Mammary epithelial cell (primary cell): ENCODE measurements at places on chromosomes 3 and 15.

DNA sequence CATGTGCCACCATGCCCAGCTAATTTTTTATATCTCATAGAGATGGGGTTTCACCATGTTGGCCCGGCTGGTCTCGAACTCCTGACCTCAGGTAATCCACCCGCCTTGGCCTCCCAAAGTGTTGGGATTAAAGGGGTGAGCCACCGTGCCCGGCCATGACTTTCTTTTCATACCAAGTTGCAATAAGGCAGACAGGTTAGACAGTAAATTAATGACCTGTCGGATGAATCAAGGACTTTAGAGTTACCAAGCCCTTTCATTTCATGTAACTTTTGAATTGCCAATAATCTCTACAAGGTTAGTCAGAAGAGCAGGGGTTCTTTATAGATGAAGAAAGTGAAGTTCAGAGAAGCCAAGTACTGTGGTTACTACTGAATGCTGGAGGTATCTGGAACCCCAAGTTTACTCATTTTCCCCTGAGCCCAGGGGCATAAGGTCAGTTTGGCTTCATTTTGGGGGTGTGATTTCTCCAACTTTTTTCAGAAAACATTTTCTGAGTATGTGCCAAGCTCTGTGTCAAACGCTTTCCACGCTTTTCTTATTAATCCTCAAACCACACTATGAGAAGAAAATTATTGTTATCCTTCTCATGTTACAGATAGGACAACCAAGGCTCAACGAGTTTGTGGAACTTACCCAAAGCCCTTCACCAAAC lies 11.9 kb downstream of the PRICKLE2 start:
- DNase-seq: no peak

GRCh38 chr3:123627673-123628670 lies 43.1 kb upstream of the HACD2 start:
- DNase-seq: no peak

- peak; percentile 79 for DNase-seq
These were observed 54.9 kb downstream of the DCUN1D1 start for GRCh38 chr3:182925330-182925943.

DNA sequence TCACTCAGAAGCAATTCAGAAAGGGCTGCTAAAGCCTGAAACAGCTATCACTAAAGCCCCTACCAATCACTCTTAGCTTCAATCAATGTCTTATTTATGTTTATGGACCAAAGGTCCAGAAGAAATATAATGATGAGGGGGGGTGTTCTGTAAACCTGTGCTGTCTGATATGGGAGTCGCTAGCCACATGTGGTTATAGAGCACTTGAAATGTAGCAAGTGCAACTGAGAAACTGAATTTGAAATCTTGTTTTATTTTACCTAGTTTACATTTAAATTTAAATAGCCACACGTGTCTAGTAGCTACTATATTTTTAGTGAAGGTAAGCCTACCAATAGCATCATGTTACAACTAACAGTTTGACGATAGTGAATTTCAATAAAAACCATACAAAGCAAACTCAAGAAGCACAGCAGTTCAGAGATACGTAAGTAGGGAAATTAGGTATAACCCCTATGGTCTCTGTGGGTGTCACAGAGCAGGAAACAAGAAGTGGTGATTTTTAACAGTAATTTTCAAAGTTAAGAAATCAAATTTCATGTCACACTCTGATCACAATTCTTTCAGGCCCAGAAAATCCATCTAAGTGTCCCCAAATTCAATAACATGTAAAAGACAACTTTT lies 3.6 kb downstream of the POU1F1 start:
- DNase-seq: no peak

- DNase-seq: peak; percentile 77
These were observed 38.6 kb downstream of the EPHA3 start for GRCh38 chr3:89145995-89146394.
